ENCODE measurements at places on chromosomes 16 and 17. TPM values are rescaled to one million over a fixed set of nuclear protein-coding genes. Genes with fewer than 3 reads are reported as not detected.

FAHD1 gene
- 49.6 TPM for polyA plus RNA-seq

C17orf107 gene
- 2.1 TPM for polyA plus RNA-seq

CES5A gene
- not detected for polyA plus RNA-seq

NHLRC4 gene
- polyA plus RNA-seq: 2.0 TPM

MT1H gene
- polyA plus RNA-seq: 391 TPM
